Activated CD4-positive, alpha-beta T cell treated with anti-CD3 and anti-CD28 coated beads, Interleukin-2, Interleukin-4, amounts not matched to agents 100 ng/mL and 50 ng/mL, durations not matched to agents 16 hours and 8 hours (primary cell): ENCODE measurements at places on chromosomes 5 and 9.
A peak's percentile ranks its signal among the peaks of the same experiment; 100 is the strongest.

GRCh38 chr5:79859588-79859987, 131.5 kb downstream of the MTX3 start:
- no peak for DNase-seq

GRCh38 chr5:71537687-71538086, 49.5 kb upstream of the MCCC2 start:
- no peak for DNase-seq

DNA sequence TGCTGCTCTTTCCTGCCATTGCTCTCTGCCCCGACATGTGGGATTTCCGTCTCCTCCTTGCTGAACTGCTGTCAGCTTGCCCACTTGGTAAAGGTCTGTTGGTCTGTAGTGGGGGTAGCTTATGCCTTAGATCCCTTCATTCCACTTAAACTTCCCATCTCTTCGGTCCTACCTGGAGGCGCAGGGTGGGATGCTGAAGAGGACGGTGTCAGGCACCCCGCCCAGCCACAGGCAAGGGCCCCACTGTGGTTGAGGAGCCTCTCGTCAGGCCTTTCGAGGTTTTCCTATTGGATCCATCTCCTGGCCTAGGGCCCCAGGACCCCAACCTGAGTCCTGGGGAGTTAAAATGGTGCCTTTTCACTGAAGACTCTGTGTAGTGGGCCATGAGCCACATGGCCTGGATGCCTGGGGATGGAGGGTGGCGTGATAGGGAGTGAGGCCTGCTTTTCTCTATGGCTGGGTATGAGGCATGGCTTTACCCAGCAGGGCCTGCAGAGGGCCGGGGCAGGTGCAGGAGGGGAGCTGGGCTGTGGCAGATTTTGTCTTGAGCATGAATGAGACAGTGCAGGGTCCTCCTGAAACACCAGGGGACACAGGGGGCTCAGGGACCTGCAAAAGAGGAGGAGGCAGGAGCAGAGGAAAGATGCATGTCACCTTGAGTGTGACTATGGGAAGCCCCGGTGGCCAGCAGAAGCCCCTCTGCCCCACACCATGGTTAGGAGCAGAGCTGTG, 25.8 kb upstream of the RNF130 start:
- no peak for DNase-seq

GRCh38 chr5:157449011-157449723, 10.8 kb upstream of the NIPAL4 start:
- DNase-seq = no peak

- no peak for DNase-seq
Measured at GRCh38 chr5:53915120-53915519, 354.7 kb downstream of the NDUFS4 start.

DNA sequence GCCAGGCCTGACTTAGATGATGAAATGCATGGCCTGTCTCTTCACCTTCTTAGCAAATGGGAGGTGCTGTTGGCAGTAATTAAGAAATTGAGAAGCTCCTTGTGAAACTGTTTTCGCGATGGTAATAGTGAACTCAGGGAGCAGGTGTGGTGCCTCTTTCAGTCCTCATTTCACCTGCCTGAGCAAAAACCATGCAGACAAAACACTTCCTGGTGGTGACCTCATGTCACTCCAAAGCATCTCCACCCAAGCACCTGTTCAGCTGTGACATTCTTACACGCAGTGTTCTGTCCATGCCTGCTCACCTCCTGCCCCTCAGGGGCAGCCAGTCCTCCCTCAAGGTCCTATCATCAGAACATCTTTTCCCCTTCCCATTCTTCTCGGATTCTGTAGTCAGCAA, 146.5 kb downstream of the CD180 start:
- DNase-seq = no peak

- DNase-seq = peak; percentile 61
Measured at GRCh38 chr5:96538808-96539250, 105.8 kb upstream of the PCSK1 start.

DNA sequence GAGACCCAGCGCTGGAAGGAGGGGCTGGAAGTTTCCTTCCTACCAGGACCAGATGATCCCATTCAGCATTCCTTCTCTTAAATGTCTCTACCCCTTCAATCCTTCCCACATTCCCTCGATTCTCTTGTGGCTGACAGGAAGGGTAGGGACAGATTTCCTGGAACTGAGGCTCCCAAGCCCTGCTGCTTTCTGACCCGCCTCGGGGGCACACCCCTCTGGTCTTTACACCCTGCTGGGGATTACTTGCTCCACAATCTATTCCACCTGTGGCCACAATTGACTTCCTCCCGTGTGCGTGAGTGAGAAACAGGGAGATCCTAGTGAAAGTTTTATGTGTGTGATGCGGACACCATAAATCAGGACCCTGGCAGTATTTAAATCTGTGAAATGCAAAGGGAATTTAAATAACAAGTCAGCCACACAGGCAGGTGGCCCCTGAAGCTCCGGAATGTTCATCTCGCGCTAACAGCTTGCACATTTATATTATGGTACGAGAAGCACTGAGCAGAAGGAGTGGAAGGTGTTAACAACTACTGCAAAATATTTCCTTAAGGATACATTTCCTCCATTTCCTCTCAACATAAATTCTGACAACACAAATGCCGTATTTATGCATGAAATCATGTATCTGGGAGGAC, 237.5 kb downstream of the SLIT3 start:
- no peak for DNase-seq

DNA sequence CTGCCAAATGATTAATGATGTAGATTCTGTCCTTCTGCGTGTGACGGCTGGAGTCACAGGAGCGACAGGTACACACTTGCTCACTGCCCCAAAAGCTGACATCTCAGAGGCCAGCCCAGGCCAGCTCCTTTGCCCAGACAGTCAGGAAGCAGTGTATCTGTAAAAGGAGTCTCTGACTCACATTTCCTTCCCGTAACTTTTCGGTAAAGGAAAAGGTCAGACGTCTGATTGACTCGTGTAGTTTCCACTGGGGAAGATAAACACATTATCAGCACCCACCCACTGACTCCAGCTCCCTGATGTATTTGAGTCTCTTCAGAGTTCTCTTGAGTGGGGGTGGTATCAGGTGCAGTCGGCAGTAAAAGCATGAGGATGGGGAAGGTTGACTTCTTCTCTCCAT, 64.4 kb upstream of the WWC1 start:
- no peak for DNase-seq

DNA sequence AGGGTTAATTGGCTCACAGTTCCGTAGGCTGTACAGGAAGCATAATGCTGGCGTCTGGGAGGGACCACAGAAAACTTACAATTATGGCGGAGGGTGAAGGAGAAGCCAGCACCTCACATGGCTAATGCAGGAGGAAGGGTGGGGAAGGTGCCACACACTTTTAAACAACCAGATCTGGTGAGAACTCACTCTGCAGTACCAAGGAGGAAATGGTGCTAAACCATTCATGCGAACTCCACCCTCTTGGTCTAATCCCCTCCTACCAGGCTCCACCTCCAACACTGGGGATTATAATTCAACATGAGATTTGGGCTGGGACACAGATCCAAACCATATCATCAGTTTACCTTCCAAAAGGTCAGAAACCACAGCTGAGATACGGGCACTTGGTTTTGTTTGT, 122.9 kb downstream of the PDZD2 start:
- DNase-seq = no peak

- no peak for DNase-seq
Measured at GRCh38 chr9:127706836-127707241, at the start of gene CFAP157. Gene CFAP157 (plus strand): TSS chr9:127706988. CDS start chr9:127707032, 44 bp downstream.

DNA sequence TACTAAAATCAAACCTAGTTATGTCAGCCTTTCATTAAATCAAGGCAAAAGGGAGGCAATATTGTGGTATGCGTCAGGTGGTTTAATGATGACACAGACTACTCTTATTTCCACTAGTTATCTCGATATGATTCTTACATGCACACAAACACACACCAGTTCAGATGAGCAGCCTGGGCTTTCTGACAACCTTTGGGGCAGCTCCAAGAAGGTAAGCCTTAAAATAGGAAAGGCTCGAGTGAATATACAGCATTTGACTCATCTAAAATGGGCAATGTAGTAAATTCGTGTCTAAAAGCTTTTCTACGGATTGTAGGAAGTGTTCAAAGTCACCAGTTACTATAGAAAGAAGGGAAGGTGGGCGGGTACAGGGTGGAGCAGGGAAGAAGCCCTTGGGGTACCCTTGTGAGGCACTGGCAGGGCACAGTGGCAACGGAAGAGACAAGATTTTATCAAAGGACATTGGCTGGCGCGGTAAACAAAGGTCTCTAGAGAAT, 1.9 kb downstream of the ANKH start:
- DNase-seq = peak; percentile 67

- DNase-seq = no peak
Measured at GRCh38 chr5:62310426-62311143, 4.6 kb downstream of the KIF2A start.

DNA sequence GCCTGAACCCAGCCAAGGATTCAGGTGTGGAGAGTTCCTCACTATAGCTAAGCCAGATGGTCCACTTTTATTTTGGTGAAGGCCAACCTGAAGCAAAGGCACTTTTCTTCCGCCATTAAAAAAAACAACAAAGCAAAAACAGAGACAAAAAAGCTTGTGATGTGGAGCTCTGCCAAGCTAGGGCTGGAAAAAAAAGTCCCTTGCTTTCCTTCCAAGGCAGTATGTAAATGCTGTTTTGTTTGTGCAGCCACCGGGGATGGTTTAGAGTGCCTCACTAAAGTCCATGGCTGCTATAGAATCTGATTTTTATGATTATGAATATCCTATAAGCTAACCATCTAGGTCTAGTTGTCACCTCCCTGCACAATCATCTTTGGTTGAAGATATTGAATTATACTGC, 14.9 kb downstream of the MEGF10 start:
- DNase-seq = no peak

- DNase-seq = no peak
Measured at GRCh38 chr5:31107091-31107518, 86.4 kb upstream of the CDH6 start.

DNA sequence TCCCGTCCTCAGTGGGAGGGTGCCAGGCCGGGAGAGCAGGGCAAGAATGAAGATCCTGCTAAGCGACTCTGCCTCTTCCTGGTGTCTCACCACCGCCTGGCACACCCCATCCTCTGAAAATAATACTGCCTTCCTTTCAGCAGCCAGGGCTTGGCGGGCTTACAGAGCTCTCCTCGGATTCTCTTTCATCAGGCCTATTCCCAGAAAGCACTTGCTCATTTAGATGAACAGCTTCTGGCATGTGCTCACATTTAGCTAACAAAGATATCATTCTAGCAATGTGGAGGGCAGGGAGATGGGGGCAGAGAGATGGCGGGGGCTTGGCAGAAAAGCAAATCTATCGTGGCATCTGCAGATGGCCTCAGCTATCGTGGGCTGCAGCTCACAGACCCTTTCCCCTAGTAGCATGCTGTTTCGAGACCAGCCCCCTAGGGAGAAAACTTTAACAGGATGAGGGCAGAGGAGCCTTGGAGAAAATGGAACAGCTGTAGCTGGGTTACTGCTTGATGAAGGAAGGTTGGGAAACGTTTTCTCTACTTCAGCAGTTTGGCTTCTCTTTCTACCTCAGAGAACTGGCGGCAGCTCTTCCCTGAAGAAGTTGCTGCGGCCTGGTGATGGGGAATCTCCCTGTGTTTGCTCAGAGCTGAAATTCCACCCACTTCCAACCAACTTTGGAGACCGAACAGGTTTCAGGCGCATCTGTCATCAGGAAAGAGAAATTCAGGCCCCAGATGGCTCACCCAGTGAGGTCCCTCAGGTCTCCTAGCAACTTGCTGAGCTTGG, 102.1 kb downstream of the TMEM174 start:
- DNase-seq = no peak

DNA sequence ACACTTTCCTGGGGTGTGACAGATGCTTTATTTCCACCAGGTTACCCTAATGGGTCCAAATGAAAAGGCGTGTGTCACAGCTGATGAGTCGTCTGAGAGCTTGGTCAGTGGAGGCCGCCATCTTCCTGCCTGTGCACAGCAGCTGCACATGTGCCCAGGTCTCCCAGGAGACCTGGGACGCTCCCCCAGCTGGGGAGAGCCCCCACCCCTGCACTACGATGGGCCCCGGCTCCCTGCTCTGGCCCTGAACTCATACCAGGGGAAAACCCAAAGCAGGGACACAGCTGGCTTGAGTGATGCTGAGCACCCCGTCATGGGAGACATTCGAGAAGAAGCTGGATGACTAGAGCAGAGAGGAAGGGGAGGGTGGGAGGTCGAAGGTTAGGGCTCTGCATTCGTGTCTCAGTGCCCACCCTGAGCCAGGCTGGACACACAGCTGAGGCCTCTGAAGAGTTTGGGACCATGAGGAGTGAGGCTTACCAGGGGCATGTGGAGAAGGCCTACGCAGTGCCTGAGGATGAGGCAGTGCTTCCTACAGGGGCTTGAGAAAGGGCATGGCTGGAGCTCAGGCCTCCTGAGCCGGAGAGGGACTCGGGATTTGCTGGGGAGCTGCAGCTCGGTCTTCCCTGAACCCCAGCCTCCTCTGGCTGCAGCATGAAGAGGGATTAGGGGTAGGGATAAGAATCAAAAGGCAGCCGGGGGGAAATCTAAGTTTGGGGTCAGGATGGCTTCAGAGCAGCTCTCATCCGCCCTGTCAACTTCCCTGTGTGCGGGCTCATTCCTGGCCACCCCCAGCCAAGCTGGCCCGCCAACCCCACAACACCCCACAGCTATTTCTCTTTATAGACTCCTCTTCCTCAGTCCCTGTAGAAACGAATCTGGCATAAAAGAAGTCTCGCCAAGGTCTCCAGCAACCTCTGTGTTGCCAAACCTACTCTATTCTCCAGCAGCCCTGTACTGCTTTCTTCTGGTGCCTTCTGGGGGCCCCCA, 42.2 kb upstream of the RNU6ATAC start:
- DNase-seq = no peak

GRCh38 chr5:1315709-1316587, 21.1 kb upstream of the TERT start:
- peak; percentile 86 for DNase-seq

GRCh38 chr9:90808890-90809685, 7.5 kb downstream of the SYK start:
- DNase-seq = no peak

DNA sequence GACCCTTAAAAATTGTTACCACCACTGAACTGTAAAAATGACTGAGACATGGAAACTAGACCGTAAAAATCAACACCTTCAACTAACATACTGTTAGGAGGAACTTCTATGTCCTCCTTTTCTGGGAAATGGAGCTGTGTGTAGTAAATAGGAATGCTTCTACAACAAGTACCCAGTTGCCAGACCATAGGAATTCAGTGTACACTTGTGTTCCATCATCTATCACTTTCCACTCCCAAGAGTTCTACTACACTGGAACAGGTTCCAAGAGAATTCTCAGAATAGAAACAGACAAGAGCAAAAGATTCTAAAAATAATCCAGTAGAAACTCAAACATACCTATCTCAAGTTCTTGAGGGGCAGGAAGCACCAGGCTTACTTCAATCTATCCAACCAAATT, 23.6 kb downstream of the UBAP2 start:
- DNase-seq = no peak

GRCh38 chr5:40045429-40045828, 620.6 kb upstream of the DAB2 start:
- no peak for DNase-seq

DNA sequence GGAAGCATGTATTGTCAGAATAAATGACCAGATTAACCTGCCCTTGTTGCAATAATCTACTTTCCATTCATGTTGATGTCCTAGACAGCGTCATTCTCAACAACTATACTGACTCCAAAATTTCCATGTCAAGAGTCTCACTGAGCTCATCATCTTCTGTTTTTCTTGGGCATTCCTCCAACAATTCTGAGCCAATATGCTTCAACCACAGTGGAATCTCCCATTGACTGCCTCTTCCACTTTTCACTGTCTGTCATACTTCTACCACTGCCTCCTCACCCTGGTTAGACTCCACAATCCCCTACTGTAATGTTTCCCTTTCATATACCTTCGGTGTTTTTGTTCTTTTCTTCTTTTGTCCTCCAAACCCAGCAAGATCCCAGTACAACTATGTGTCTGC, 162.8 kb downstream of the TLE1 start:
- DNase-seq = no peak
